ENCODE measurements at places on chromosomes 12 and 14.

GRCh38 chr12:27754795-27755194 is 25.2 kb upstream of the KLHL42 start:
- H3K27me3 ChIP-seq: no peaks in the 10 kb centered on the region
- no peaks in the 10 kb centered on the region for H3K4me1 ChIP-seq
- DNase-seq: no peak
- H3K27ac ChIP-seq: no peak overlapping the region
- H3K36me3 ChIP-seq: no peaks in the 10 kb centered on the region
- H3K4me3 ChIP-seq: no peak overlapping the region

GRCh38 chr12:53561590-53561953 is 54.3 kb upstream of the NPFF start:
- H3K27ac ChIP-seq: no peak overlapping the region
- no peaks in the 10 kb centered on the region for H3K27me3 ChIP-seq
- no peak for DNase-seq
- no peak overlapping the region for H3K4me3 ChIP-seq

- no peaks in the 10 kb centered on the region for H3K27me3 ChIP-seq
- no peaks in the 10 kb centered on the region for H3K36me3 ChIP-seq
- H3K4me1 ChIP-seq: peaks cover 15% of the 10 kb centered on the region
Observed at GRCh38 chr14:96509457-96510090, 7.4 kb downstream of the PAPOLA start.

GRCh38 chr12:89662623-89663022 is 46.0 kb downstream of the ATP2B1 start:
- H3K4me3 ChIP-seq: no peak overlapping the region
- no peak overlapping the region for H3K27ac ChIP-seq
- no peak for DNase-seq
- H3K4me1 ChIP-seq: no peaks in the 10 kb centered on the region
- no peaks in the 10 kb centered on the region for H3K27me3 ChIP-seq

DNA sequence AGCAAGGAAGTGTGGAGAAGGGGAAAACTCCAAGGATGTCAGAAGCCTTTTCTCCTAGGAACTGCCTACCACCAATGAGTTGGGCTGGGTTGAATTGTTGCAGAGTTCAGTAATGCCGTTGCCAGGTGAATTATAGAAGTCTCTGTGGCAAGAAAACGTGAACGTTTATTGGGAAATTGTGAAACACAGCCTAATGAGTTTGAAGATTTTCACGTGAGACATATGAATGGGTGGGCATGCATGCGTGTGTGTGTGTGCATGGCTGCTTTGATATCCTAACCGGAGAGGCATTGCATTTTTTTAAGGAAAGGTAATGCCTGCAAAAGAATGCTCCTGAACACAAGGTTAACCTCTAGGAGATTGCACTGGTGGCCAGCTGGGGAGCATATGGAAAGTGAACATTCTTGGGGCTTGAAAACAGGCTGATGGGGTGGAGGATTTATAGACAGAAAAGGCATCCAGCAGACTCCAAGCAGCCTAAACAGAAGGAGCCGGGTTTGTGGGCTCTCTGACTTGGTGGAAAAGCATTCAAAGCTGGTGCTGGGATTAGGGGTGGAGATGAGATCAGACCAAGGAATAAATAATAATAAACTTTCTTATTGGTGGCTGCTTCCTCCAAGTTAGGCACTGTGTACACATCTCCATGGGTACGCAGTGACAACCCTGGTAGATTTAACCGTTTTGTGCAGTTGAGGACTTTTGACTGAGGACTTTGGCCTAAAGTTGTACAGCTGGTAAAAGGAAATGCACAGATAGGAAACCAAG is 67.8 kb downstream of the NTF3 start:
- H3K27me3 ChIP-seq: no peaks in the 10 kb centered on the region
- H3K36me3 ChIP-seq: no peaks in the 10 kb centered on the region
- DNase-seq: no peak
- H3K4me3 ChIP-seq: no peak overlapping the region
- no peak overlapping the region for H3K27ac ChIP-seq

GRCh38 chr14:68897559-68898155 is 81.4 kb downstream of the ACTN1 start:
- H3K27me3 ChIP-seq: no peaks in the 10 kb centered on the region
- H3K36me3 ChIP-seq: no peaks in the 10 kb centered on the region
- no peaks in the 10 kb centered on the region for H3K4me1 ChIP-seq

- DNase-seq: peak; percentile 44
- peaks cover 8% of the 10 kb centered on the region for H3K4me1 ChIP-seq
- H3K4me3 ChIP-seq: peak overlapping the region; percentile 80
- no peaks in the 10 kb centered on the region for H3K36me3 ChIP-seq
Observed at GRCh38 chr12:31728289-31728916, 418 bp downstream of the AMN1 start.

GRCh38 chr14:92026548-92027190 is 13.2 kb downstream of the TRIP11 start:
- H3K4me3 ChIP-seq: no peak overlapping the region
- no peaks in the 10 kb centered on the region for H3K4me1 ChIP-seq
- no peak for DNase-seq

DNA sequence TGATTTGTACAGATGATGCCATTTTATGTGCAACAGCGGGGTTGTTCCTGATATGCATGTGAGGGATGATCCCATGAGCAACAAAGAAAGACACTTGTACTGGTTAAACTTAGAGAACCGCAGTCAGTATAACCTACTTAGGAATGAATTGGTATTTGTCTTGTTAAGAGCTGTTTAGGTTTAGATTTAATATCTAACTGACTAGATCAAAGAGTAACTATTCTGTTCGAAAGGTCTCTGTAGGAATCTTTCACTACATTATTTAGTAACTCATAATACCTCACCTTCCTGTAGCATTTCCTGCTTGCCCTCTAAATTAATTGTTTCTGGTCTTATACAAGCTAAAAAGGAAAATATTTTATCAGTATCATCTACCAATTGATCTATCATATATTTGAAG is 350.4 kb downstream of the TRHDE start:
- no peak overlapping the region for H3K27ac ChIP-seq
- no peak overlapping the region for H3K4me3 ChIP-seq
- no peak for DNase-seq

GRCh38 chr12:69676257-69677012 is 22.7 kb downstream of the BEST3 start:
- no peak overlapping the region for H3K27ac ChIP-seq
- no peak for DNase-seq
- no peaks in the 10 kb centered on the region for H3K27me3 ChIP-seq
- H3K4me3 ChIP-seq: no peak overlapping the region
- H3K36me3 ChIP-seq: no peaks in the 10 kb centered on the region

- H3K4me1 ChIP-seq: peaks cover 1% of the 10 kb centered on the region
- no peak for DNase-seq
- no peaks in the 10 kb centered on the region for H3K27me3 ChIP-seq
- H3K27ac ChIP-seq: no peak overlapping the region
- no peaks in the 10 kb centered on the region for H3K36me3 ChIP-seq
Observed at GRCh38 chr12:32756476-32757066, 874 bp upstream of the YARS2 start.

GRCh38 chr14:98695809-98696208 is 576.2 kb downstream of the BCL11B start:
- H3K4me1 ChIP-seq: no peaks in the 10 kb centered on the region
- no peak overlapping the region for H3K4me3 ChIP-seq
- H3K27ac ChIP-seq: no peak overlapping the region

- no peak overlapping the region for H3K27ac ChIP-seq
- H3K27me3 ChIP-seq: no peaks in the 10 kb centered on the region
- H3K4me1 ChIP-seq: no peaks in the 10 kb centered on the region
- H3K36me3 ChIP-seq: no peaks in the 10 kb centered on the region
- no peak overlapping the region for H3K4me3 ChIP-seq
Observed at GRCh38 chr12:130526813-130527212, 189.1 kb downstream of the PIWIL1 start.

DNA sequence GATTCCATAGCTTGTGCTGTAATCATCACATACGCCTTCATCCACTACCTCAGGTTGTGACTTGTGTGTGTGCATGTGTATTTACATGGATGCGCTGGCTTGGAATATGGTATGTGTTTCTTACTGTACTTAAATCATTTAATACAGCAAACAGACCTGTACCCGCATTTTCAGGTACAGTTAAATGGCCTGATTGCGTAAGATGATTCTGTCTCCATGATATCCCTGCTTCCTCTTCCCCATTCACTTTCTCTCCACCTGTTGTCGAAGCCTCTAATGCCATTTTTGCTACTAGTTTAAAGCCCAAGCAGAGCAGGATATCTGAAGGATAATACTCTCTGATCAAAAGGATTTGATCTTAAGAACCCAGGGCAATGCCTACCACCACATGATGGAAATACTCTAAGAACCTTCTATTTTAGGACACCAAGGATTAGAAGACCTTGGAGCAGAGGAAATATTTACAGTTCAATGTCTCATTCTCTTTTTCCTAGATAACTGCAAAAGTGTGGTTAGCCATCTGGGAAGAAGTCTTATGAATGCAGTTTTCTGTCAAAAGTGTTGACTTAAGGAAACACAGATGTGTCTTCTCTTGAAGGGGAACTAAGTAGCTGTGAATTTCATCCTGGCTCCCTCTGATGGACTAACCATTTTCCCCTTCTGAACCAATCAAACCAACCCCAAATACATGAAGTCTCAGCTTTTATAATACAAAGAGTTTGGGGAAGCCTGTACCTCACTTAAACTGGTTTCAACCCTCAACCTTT is 78.7 kb downstream of the HELB start:
- H3K4me1 ChIP-seq: no peaks in the 10 kb centered on the region
- no peak overlapping the region for H3K27ac ChIP-seq
- DNase-seq: no peak
- no peak overlapping the region for H3K4me3 ChIP-seq
- no peaks in the 10 kb centered on the region for H3K36me3 ChIP-seq

DNA sequence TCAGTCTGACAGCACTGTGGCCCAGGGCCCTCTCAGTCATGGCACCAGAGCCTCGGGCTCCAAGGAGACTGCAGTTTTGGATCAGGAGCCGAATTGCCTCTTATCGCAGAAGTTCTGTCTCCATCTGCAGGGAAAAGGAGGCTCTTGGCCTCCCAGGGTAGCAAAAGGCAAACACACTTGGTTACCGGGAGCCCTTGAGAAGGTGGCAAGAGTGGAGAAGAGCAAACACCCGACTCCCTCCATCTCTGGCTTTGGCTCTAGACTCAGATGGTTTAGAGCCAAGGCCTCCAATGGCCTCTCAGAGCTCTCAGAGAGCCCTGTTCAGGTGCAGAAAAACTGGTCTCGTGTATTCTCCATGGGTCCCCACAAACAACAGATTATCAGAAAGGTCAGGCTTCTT is 44.6 kb downstream of the NINJ2 start:
- H3K4me3 ChIP-seq: no peak overlapping the region
- H3K27ac ChIP-seq: no peak overlapping the region
- no peaks in the 10 kb centered on the region for H3K36me3 ChIP-seq
- no peak for DNase-seq

GRCh38 chr14:52399104-52399503 is 85.0 kb downstream of the PTGER2 start:
- H3K27ac ChIP-seq: no peak overlapping the region
- H3K27me3 ChIP-seq: no peaks in the 10 kb centered on the region
- no peaks in the 10 kb centered on the region for H3K4me1 ChIP-seq
- no peak for DNase-seq
- no peaks in the 10 kb centered on the region for H3K36me3 ChIP-seq
- H3K4me3 ChIP-seq: no peak overlapping the region

DNA sequence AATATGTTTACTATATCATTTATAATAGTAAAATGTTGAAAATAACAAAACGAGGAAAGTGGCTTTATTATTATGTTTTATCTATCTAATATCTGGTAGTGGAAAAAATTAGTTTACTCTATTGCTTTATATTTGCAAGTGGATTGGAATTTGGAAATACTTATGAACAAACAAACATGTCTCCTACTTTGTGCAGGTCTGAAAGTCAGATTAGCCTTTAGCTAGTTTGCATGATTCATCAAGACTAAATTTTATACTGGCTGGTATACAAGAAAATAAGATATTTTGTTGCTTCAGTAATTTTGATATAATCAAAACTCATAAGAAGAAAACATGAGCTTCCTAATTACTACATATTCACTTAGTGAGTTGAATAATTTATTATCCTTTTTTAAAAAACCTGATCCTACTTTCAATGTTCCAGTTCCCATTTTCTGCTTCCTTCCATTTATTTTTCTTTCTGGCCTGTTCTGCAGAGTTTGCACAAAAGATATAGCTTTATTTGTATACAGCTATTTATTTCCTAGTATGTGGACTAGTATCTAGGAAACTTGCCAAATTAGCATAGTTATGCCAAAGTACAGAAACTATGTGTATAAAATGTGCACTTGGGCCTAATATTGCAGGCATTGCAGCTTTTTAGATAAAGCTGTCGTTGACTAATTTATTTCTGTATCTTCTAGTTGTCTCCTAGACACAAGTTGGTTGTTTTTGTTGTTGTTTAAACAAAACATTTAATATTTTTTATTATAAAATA is 122.0 kb downstream of the AKAP6 start:
- H3K4me1 ChIP-seq: peaks cover 3% of the 10 kb centered on the region
- no peaks in the 10 kb centered on the region for H3K27me3 ChIP-seq
- DNase-seq: no peak
- no peaks in the 10 kb centered on the region for H3K36me3 ChIP-seq
- no peak overlapping the region for H3K4me3 ChIP-seq

GRCh38 chr12:83827860-83828259 is 1084.7 kb downstream of the SLC6A15 start:
- DNase-seq: no peak
- H3K27ac ChIP-seq: no peak overlapping the region
- no peaks in the 10 kb centered on the region for H3K36me3 ChIP-seq
- H3K4me1 ChIP-seq: no peaks in the 10 kb centered on the region

DNA sequence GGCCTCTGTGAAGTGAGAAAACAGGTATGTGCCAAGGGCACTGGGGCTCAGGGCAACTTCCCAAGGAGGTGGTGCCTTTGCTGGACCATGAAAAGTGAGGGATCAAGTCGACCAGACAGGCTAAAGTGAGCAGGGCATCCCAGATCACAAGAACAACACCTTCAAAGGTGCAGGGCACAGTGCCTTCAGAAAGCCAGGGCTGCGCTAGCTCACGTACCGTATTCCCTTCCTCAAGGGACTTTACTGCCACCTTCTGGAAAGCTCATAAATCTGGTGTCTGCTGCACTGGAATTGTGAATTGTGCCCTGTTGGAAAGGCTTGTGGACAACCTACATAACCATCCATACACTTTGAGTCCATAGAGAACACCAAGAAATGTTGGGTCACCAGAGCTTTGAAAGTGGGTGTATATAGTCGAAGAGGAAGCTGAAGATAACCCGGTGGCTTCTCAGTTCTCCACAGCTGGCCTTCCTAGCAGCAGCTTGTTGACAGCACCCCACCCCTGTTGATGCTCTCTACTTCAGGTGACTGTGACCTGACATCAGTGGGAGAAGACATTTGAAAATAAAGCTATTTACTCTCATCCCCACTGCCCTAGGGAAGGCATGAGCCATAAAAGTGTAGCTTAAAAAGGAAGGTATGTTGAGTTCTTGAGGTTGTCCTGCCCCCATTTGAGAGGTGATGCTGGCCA is 24.5 kb downstream of the FIGNL2 start:
- no peak overlapping the region for H3K4me3 ChIP-seq
- no peaks in the 10 kb centered on the region for H3K4me1 ChIP-seq
- H3K36me3 ChIP-seq: no peaks in the 10 kb centered on the region
- H3K27me3 ChIP-seq: no peaks in the 10 kb centered on the region

- H3K27ac ChIP-seq: no peak overlapping the region
- no peaks in the 10 kb centered on the region for H3K27me3 ChIP-seq
- H3K4me3 ChIP-seq: no peak overlapping the region
- H3K4me1 ChIP-seq: no peaks in the 10 kb centered on the region
- no peaks in the 10 kb centered on the region for H3K36me3 ChIP-seq
Observed at GRCh38 chr12:118271770-118272417, 100.8 kb downstream of the TAOK3 start.

All from ovary (tissue), 10 donors.